Uterus (tissue), 4 donors: ENCODE measurements at places on chromosomes 1 and 21. TPM values are rescaled to one million over a fixed set of nuclear protein-coding genes. Genes with fewer than 3 reads are reported as not detected.

Gene LENEP
- not detected for total RNA-seq

Gene CLEC20A
- total RNA-seq = not detected

GRCh38 chr1:38584448-38585355, 274.9 kb downstream of the RRAGC start:
- DNase-seq = no peak

GRCh38 chr1:173573596-173573995, 29.3 kb downstream of the SLC9C2 start:
- DNase-seq = no peak

Gene NBPF20
- 5.3 TPM for total RNA-seq

DNA sequence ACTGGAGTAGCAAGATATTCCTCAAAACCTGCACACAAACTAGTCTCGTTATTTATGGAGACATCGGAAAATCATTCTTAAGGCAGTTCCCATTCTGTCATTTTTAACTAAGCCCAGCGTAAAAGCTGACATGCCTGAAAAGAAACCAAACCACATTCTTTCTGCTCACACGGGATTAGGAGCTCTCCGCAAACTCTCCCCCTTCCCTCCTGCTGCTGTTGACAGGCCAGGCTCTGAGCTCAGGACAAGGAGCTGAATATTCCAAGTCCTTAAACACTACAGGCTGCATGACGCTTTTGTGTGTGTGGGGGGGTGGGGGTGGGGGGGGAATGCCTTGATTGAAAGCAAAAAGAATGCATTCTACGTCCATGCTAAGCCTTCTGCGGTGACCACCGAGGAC, 5.2 kb downstream of the OLIG1 start:
- DNase-seq = no peak

Gene ESRRG
- total RNA-seq = 14.6 TPM

Gene TNFSF4
- not detected for total RNA-seq

DNA sequence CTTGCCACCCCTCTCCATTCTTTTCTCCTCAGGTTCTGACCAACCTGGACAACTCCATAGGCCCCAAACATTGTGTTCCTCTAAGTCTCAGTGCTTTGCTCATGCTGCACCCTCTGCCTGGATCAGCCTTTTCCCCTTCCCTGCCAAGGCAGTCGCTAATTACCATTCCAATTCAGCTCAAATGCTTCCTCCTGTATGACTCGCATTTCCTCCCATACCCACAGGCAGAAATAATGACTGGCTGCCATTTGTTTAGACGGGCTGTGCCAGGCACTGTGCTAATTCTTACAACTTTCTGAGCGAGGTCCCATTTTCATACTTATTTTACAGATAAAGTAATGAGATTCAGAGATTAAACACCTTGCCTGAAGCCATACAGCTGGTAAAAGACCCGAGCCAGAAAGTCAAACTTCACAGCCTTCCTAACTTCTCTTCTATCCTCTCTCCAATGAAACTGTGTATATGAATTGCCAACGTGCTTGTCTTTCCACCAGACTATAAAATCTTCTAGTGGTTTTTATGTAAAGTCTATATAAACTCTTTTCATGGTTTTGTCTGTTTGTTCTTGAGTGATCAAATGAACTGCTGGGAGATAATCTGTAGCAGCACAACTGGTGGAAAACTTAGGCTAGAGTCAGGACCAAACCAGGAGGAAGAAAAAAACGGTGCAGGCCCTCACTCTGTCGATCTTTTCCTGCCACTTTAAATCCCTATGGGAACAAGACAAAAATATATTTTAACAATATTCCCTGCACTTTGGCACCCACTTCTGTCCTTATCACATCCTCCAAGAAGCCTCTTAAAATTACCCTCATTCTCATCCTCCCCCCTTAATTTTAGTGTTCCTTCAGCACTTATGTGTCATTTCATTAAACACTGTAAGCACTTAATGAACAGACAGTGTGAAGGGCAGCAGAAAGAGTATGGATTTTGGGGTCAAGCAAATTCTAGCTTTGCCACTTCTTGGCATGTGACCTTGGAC, 33.7 kb downstream of the RAB3B start:
- no peak for DNase-seq

DNA sequence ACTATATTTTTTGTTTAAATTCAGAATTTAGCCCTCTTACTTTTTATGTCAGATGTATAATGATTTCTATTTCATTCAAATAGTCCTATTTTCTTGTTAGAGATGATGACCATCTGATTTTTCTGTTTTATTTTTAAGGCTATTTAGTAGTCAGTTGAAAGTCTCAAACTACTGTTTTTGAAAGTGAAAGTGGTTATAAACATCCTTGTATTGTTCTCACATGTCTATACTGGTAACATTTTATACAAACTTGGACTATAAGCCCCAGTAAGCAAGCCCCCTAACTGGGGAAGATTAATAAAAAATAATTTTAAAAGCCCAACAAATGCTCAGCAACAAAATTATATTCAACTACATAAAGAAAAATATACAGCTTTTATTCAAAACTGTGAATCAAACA, 271.3 kb upstream of the RGS18 start:
- no peak for DNase-seq

DNA sequence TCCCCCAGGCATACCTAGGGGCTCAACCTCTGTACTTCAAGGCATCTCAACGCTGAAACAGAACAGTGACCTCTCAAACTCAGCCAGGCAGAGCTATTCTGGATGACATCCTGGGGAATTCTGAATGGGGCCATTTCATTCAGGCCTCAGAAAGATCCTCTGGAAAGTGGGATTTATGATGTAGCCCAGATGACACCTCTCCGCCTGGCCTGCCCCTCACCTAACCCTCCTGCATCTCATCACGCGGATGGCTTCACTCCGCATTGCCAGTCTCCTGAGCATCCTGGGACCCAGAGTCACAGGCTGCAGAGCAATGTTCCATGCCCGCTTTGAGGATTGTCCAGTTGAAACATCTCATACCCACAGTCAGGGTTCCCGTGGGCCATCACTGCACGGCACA, 1.2 kb downstream of the SPATA46 start:
- DNase-seq = no peak

- DNase-seq = no peak
Measured at GRCh38 chr1:23567629-23567995, 8.3 kb upstream of the ID3 start.

Gene ASPM
- not detected for total RNA-seq

Gene CD53
- 11.5 TPM for total RNA-seq

- DNase-seq = no peak
Measured at GRCh38 chr1:112528076-112528475, 19.3 kb downstream of the WNT2B start.

- no peak for DNase-seq
Measured at GRCh38 chr1:188444526-188444925, 1615.8 kb downstream of the PLA2G4A start.

Gene HES2
- not detected for total RNA-seq
